ENCODE measurements at places on chromosomes 5 and 9. TPM values are rescaled to one million over a fixed set of nuclear protein-coding genes. Genes with fewer than 3 reads are reported as not detected.

- peak; percentile 39 for DNase-seq
Measured at GRCh38 chr9:137411645-137412380, 11.1 kb downstream of the EXD3 start.

DNA sequence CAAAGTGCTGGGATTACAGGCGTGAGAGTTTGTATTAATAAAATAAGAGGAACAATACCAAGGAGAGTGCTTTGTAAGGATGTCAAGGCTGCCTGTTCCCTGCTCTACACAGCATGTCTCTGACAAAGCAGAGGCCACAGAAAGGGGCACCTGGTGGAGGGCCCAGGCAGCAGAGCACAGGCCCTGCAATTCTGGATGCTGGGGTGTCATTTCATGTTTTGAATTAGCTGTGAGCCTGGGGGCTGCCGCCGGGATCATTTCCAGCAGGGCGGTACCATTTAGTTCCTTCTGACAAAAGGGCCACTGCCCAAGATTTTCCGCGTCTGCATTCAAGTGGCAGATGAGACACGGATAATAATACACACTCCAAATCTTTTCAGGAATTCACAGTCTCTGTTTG is 396.9 kb downstream of the GADD45G start:
- DNase-seq = no peak

DNA sequence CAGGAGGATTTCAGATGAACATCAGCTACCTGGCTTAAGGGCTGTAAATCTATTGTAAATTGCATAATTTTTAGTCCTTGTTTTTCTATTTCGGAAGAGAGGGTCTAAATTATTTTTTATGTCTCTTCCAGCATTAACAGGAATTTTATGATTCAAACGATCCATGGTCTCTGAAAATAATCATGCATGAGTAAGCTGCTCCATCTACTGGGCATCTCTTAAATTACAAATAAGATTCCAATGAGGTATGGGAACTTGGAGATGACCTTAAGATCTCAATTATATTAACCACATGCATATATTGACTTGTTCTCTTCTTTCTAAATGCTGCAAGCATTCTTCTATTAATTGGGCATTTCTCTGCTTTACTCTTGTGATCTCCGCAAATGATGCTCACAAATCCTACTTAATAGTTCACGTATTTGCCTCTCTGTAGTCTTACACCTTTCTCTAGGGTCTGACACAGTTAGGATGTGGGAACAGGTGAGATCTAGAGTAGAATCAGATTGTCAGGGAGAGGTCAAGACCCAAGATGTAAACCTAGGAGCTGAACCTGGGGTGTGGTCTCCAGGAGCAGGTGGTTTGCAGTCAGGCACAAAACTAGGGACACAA is 86.9 kb downstream of the NUDT12 start:
- DNase-seq = no peak

GRCh38 chr5:76565009-76565408 is 58.2 kb downstream of the F2RL2 start:
- DNase-seq = no peak

Gene PKD2L2
- not detected for total RNA-seq

Gene LECT2
- not detected for total RNA-seq

Gene GSN
- 21.9 TPM for total RNA-seq

Gene TEX48
- total RNA-seq = not detected

GRCh38 chr5:122101636-122102285 is 23.7 kb upstream of the LOX start:
- DNase-seq = no peak

Data from activated B cell treated with CpG ODN at 0.5 μM for 24 hours (primary cell).